ENCODE measurements at places on chromosomes 5 and 9.

GRCh38 chr5:45038366-45038987 lies 229.7 kb downstream of the MRPS30 start:
- DNase-seq = peak; percentile 62

DNA sequence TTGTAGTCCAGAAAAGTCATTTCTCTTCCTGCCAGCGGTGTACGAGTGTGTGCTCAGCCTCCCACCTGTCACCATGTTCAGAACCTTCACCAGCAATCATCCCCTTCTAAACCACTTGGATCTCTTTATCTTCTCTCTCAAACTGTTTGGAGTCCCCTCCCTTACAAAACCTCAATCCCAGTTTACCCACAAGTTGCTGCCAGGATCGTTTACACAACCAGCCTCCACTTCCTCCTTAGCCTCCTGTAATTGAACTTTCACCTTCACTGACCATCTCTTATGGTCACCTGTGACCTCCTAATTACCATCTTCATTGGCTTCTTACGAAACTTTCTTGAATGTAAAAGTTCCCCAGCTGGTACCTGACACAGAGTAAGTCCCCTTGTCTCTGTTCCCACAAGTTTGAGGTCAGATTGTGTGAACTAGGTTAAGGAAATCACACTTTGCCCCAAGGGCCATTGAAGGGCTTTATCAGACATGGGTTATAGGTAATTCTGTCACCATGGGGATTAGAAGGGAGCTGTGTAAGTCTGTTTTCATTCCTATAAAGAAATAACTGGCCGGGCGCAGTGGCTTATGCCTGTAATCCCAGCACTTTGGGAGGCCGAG lies 20.0 kb downstream of the RNF44 start:
- peak; percentile 33 for DNase-seq

GRCh38 chr5:134758504-134759341 lies at the start of gene DDX46:
Gene DDX46 (plus strand): TSS chr5:134758779. CDS start chr5:134758939, 160 bp downstream.
- peak; percentile 98 for DNase-seq

- DNase-seq = peak; percentile 64
These were observed at the start of gene RETREG1 for GRCh38 chr5:16616536-16617273. Gene RETREG1 (minus strand): TSS chr5:16616997. CDS start chr5:16616971, 26 bp downstream.
